NCI-H69 (cell line): ENCODE measurements at places on chromosomes 5 and 9.

DNA sequence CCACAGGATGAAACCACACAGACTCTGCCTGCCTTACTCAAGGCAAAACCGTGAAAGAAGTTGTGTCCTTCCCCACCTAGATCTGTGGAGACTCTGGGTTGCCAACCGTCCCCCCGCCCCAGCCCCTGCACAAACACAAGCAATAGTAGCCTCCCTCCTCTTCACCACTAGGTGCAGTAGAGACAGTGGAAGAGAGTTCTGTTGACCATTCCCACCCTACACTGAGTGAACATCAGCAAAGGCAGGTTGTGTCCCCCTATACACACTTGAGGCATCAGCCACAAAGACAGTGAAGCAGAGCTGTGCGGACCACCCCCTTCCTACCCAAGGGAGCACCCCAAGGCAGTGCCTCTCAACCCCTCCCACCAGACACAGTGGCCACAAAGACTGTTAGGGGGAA, 223.7 kb upstream of the NFIL3 start:
- DNase-seq = no peak

- DNase-seq = no peak
Observed at GRCh38 chr5:67728326-67728890, 487.1 kb upstream of the PIK3R1 start.

- peak; percentile 63 for DNase-seq
Observed at GRCh38 chr5:11588803-11589202, 315.4 kb downstream of the CTNND2 start.

- DNase-seq = peak; percentile 91
Observed at GRCh38 chr5:116572350-116573278, 2.0 kb downstream of the SEMA6A start.
